ENCODE measurements at places on chromosomes 5 and 9.

DNA sequence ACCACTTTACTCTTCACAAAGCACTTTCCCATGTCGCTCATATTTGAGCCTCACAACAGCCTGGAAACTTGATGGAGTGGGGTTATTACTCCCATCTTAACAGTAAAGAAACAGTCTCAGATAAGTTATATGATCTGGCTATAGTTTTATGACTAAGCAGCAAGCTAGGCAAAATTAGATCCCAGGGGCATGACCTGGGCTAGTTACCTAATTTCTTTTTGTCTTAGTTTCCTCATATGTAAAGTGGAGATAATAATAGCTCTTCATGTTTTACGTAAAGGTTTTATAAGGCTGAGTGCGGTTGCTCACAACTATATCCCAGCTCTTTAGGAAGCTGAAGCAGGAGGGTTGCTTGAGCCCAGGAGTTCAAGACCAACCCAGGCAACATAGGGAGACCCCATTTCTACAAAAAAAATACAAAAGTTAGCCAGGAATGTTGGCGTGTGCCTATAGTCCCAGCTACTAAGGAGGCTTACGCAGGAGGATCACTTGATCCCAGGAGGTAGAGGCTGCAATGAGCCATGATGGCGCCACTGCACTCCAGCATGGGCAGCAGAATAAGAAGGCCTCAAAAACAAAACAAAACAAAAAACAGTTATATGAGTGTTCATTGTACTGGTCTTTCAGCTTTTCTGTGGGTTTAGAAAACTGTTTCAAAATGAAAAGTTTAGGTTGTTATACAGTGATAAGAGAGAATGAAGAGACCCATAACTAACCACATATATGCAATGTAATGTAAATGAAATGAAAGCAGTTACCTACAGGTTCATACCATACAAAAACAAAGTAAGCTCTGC, 6.5 kb upstream of the PLIN2 start:
- DNase-seq, result no peak

GRCh38 chr5:175517824-175518450, 39.6 kb downstream of the SFXN1 start:
- peak; percentile 73 for DNase-seq

DNA sequence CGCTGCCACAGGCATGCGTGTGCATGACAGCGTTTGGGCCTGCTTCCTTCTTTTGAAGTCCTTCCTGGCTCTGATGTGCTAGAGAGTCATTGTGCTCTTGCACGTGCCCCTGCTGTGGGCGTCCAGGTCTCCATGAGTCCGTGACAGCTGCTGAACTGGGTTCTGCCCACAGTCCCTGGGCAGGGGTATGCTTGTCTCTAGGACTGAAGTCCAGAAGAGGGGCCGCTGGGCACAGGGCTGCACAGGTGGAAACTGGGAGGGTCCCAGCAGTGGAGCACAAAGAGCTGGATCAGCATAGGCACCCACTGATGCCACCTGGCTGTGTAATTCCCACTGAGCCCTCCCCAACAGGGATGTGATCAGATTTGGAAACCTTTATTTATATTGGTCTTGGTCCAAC, 169.4 kb downstream of the IRX2 start:
- no peak for DNase-seq

GRCh38 chr5:11878814-11879213, 25.4 kb downstream of the CTNND2 start:
- no peak for DNase-seq

GRCh38 chr5:119263639-119264038, 92.2 kb upstream of the TNFAIP8 start:
- no peak for DNase-seq

DNA sequence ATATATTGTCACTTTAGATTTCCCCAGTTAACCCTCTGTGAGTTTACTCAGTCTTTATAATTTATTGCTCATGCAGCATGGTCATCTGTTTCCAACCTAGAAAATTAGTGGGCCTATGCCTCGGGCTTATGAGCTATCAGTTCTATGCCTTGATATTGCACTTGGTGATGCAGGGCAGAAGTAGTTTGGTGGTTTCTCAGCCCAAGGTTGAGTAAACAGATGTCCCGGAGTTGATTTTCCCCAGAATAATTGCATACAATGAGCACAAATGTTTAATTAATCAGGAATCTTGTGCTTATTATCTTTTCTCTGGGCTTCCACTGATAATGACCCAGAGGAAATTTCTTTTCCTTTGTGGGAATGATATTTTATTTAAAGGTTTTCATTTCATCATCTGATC, 474.0 kb downstream of the CCDC171 start:
- no peak for DNase-seq

DNA sequence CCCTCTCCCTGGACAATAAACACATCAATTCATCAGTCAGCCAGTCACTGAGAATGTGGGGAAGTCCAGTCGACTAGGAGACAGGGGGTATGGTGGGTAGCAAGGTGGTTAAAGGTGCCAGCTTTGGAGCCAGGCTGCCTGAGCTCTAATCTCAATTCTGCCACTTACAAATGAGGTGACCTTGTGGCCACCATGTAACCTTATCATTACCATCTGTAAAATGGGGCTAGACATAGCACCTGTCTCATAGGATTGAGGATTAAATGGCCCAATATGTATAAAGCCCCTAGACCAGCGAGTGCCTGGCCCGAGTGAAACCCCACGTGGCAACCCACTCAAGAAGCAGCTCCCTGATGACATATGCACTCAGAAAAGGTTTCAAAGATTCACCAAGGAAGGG, 73.3 kb upstream of the TBC1D2 start:
- no peak for DNase-seq

GRCh38 chr9:36679710-36680109, 107.0 kb downstream of the MELK start:
- DNase-seq, result no peak

DNA sequence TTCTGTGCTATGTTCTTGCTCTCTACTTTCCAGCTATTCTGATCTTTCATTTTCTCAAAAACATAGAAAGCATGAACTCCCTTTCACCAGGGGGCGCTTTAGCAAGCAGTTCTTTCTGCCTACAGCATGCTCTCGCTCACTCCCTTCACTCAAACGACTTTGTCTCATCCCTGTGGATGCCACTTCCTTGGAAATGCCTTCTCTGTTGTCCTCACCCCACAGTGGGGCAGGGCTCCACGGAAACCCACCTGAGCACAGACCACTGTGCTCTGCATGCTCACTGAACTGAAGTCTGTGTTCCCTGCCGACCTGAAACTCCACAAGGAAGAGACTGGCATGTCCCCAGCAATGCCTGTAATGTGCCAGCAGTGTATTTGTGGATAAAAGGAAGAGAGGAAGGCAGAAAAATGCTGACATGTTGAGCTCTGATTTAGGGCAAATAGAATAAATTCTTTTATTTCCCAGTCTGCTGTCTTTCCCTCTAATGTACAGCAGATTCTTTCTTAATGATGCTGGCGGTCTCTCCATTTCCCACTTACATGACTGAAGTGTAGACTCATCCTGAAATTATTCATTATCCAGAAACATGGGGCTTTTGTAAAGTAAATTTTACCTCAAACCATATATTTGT, 4.9 kb upstream of the ROR2 start:
- DNase-seq, result no peak

DNA sequence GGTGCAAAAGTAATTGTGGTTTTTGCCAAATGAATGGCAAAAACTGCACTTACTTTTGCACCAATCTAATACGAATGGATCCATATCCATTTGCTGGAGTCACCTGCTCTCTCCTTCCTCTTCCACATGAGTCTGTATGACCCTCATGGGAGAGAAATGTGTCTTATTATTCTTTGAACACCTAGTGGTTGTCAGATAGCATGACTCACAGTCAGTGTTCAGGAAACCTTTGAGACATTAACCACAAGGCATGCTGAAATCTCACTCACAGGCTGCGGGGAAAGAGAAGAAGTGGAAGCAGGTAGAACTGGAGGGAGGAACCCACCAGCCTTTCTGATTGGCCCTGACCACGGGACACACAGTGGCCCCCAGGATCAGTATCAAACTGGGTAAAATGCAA, 222.8 kb upstream of the KLF4 start:
- no peak for DNase-seq

DNA sequence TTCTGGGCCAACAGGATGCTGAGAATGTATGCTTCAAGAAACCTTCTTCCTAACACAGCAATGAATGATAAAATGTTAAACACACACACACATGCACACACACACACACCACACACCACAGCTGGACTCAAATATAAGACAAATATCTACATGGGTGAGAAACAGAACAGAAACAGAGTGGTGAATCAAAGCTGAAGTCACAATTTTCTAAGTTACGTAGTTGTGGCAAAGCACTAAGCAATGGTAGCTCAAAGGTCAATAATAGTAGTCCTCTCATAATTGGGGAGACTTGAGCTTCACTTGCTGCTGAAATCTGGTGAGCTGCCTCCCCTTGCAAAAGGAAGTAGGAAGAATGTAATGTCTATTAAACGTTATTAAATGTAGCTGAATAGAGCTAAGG, 33.7 kb upstream of the ITGA1 start:
- DNase-seq, result no peak

DNA sequence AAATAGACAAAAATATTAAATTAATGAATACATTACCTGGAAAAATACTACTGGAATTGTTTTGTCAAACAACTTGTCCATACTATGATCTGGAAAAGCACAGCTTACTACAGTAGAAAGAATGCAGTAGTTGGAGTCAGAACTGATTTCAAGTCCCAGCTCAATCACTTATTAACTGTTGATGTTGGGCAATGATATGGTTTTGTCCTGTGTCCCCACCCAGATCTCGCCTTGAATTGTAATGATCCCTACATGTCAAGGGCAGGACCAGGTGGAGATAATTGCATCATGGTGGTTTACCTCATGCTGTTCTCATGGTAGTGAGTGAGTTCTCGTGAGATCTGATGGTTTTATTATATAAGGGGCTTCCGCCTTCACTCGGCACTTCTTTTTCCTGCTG, 247.5 kb downstream of the CD180 start:
- DNase-seq, result no peak

- DNase-seq, result no peak
Measured at GRCh38 chr5:42583322-42583721, 160.1 kb downstream of the GHR start.

DNA sequence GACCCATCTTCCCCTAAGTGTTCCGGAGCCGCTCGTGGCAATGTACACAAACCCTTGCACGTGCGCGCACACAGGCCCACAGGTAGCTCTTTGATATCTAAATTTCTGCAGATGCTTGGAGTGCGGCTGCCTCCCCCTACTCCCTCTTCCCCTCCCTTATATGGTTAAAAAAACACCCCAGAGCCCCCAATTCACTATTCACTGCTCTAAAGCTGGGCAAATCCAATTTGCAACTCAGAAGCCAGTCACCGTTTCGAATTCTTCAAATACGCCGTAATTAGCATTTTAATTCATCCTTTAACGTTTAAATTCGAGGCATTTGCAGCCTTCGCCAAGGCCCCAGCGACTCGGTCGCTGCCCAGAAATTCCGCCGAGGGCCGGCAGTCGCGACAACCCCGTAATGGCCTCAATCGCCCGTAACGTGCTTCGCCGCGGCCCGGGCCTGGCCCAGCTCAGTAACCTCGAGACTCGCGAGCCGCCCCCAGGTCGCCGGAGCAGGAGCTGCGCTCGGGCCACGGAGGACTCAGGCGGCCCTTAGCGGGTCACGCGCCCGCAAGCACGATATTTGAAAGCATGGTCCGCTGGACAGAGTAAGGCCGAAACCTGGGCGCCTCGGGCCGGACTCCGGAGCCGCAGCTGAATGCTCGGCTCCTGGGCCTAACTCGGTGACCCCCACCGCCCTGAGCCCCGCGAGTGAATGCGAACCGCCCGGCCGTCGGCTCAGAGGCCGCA, 1.3 kb downstream of the IRX2 start:
- DNase-seq, result no peak

GRCh38 chr9:93592008-93592642, 15.7 kb downstream of the PHF2 start:
- DNase-seq, result no peak

DNA sequence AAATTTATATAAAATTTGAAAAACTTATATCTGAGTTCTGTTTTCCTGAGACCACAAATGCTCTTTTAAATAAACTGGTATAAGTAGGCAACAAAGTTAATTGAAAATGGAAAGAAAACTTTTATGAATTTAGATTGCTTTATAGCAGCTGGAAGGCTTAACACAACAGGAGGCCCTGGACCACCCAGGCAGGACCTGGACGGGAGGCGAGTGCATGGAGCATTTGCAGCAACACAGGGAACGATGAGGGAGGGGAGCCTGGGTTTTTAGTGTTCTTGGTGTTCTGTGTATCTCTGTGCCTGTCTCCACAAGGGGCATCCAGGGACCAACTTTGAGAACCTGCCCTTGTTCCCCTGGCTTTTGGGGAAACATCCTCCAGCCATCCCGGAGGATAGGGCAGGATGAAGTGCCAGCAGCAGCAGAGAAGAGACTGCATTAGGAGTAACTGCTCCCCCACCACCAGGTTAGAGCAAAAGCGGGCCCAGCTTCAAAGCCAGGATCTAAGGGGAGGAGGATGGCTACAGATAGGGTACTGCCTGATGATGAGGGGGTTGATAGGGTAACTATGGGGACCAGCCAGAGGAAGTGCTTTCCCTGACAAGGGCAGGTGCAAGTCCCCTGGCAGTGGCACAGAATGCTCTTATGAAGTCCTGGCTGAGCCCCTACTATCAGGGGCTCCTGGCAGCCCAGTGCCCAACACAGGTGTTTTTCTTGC, 6.7 kb upstream of the SPATA31E1 start:
- DNase-seq, result no peak

DNA sequence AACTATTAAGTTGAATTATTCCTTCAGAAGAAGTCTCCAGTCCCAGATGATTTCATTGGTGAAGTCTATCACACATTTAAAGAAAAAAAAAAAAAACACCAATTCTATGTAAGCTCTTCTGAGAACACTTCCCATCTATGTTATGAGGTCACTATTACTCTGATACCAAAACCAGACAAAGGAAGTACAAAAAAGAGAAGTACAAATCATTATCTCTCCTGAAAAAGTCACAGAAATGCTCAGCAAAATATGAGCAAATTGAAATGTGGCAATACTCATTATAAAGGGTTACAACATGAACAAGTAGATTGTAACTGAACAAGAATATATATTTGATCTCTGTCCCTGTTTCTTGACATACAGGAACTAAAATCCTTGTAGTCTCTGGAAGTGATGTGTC, 280.4 kb downstream of the TLE1 start:
- DNase-seq, result no peak

DNA sequence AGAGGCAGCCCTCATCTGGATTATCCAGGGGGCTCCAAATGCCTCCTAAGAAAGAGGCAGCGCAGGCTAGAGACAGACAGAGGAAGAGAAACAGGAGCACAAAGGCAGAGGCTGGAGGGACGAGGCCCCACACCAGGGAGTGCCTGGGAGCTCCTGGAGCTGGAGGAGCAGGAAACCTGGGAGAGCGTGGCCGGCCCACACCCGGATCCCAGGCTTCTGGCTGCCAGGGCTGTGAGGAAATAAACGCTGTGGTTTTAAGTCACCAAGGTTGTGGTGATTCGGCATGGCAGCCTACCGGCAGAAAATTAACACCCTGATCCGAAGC, 165.5 kb downstream of the OLFM1 start:
- DNase-seq, result no peak

- no peak for DNase-seq
Measured at GRCh38 chr9:6134661-6135180, 80.9 kb upstream of the IL33 start.

DNA sequence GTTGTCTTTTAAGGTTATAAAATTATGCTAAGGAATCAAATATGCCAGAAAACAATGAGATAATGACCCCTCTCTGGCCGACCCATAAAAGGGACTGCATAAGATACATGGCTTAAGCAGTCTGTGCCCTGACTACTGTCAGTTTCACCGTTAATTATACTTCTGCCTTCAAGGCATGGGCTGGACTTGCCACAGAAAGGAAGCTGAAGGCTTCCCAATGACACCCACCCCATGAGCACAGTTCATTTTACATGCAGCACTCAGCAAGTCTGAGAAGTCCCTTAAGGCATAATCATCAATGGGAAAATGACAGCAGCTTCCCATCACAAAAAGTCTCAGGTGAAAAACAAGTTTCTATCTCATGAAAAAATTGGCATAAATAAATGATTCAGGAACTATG, 175.6 kb downstream of the GLIS3 start:
- DNase-seq, result no peak
